ENCODE measurements at places on chromosomes 7 and 10. TPM values are rescaled to one million over a fixed set of nuclear protein-coding genes. Genes with fewer than 3 reads are reported as not detected.

GRCh38 chr10:122688293-122688989, 11.2 kb downstream of the C10orf120 start:
- no peak overlapping the region for H3K4me3 ChIP-seq
- H3K27ac ChIP-seq = peak overlapping the region; percentile 33
- H3K4me1 ChIP-seq = peaks cover 18% of the 10 kb centered on the region
- no peaks in the 10 kb centered on the region for H3K27me3 ChIP-seq
- H3K36me3 ChIP-seq = peaks cover 7% of the 10 kb centered on the region

DNA sequence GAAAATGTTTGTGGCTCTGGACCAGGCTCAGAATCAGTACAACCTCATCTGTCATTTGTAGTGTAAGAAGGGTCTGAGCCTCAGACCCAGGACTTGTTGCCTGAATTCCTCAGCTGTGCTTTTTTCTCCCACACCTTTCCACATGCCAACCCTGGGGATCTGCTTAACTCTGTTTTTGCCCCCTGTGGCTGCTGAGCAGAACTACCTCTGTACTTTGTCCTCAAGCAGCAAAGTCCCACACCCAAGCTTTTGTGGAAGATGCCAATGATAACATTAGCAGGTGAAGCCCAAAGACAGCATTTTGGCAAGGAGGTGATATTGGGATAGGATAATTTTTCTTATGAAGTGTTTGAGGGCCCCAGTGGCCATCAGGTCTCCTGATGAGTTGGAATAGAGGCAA, 5.8 kb upstream of the CYP2C18 start:
- peaks cover 6% of the 10 kb centered on the region for H3K4me1 ChIP-seq
- no peak overlapping the region for H3K4me3 ChIP-seq
- no peaks in the 10 kb centered on the region for H3K36me3 ChIP-seq
- H3K27ac ChIP-seq = no peak overlapping the region
- DNase-seq = no peak

DNA sequence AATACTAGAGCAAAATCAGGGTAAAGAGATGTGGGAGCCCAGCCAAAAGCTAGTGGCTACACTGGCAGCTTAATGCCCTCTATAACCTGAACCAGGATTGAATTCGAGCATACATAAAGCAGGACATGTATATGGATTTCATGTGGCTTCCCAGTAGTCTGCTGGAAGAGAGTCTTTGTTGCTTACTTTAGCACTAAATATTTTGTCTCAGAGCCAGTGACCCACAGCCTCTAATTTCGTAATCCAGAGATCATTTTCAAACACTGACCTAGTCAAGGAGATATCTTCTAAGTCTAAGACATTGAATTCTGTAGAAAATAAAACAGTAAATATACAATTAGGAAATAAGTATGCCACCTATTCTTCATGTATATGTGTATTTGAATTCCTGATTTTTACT, 64.2 kb upstream of the GNAI1 start:
- peaks cover 1% of the 10 kb centered on the region for H3K27me3 ChIP-seq
- no peak overlapping the region for H3K4me3 ChIP-seq
- DNase-seq = no peak

DNA sequence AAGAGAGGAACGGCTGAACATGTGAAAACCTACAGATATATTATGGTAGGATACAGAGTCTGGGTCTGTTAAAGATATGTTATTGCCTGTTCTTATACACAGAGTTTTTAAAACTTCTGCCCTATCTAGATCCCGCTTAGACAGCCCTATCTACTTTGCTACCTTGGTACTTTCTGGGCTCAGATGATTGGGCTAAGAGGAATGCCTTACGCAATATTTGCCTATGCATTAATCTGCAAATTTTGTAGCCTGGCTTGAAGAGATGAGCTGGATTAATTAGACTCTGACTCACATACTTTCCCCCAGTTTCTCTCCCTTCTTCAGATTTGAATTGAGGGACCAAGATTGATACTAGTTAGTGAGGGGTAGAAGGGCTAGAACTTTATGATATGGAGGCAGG, 33.6 kb upstream of the A1CF start:
- no peaks in the 10 kb centered on the region for H3K36me3 ChIP-seq
- H3K4me1 ChIP-seq = no peaks in the 10 kb centered on the region
- no peak overlapping the region for H3K4me3 ChIP-seq
- DNase-seq = no peak
- peaks cover 2% of the 10 kb centered on the region for H3K27me3 ChIP-seq

GRCh38 chr7:149791-150636, 42.4 kb upstream of the FAM20C start:
- peak; percentile 24 for DNase-seq
- H3K27ac ChIP-seq = no peak overlapping the region
- H3K4me3 ChIP-seq = peak overlapping the region; percentile 97
- peaks cover 4% of the 10 kb centered on the region for H3K36me3 ChIP-seq
- peaks cover 2% of the 10 kb centered on the region for H3K4me1 ChIP-seq

DNA sequence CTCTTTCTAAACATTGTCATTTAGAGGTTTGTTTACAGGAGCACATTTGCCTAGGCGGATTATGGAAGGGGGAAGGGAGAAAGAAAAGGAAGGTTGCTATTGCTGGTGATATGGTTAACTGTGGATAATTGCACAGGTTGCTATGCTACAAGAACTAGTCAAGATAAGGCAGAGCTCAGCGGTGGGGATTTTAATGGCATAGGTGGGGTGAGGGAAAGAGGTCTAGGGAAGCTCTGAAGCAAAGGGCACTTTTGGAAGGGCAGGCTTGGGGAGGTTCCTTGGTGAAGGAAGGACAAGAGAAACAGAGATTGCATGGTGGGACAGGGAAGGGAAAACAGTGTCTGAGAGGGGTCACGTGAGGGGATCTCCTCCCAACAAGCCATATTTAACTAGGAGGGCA, 19.5 kb downstream of the HYAL4 start:
- H3K27me3 ChIP-seq = no peaks in the 10 kb centered on the region
- H3K4me3 ChIP-seq = no peak overlapping the region
- H3K36me3 ChIP-seq = no peaks in the 10 kb centered on the region
- peak overlapping the region; percentile 76 for H3K27ac ChIP-seq
- H3K4me1 ChIP-seq = peaks cover 16% of the 10 kb centered on the region
- no peak for DNase-seq

DNA sequence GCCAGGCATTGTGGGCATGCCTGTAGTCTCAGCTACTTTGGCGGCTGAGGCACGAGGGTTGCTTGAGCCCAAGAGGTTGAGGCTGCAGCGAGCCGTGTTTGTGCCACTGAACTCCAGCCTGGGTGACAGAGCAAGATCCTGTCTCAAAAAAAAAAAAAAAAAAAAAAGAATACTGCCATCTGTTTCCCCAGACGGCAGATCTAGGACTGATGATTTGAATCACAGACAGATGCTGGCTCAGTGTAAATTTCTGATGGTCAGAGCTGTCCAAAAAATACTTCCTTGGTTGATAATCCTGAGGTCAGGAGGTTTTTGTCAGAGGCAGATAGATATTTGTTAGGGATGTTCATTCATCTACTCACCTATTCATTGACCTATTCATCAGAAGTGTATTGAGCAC, 130.7 kb downstream of the REEP3 start:
- H3K27ac ChIP-seq = no peak overlapping the region
- H3K4me1 ChIP-seq = peaks cover 2% of the 10 kb centered on the region
- no peaks in the 10 kb centered on the region for H3K36me3 ChIP-seq
- DNase-seq = no peak

DNA sequence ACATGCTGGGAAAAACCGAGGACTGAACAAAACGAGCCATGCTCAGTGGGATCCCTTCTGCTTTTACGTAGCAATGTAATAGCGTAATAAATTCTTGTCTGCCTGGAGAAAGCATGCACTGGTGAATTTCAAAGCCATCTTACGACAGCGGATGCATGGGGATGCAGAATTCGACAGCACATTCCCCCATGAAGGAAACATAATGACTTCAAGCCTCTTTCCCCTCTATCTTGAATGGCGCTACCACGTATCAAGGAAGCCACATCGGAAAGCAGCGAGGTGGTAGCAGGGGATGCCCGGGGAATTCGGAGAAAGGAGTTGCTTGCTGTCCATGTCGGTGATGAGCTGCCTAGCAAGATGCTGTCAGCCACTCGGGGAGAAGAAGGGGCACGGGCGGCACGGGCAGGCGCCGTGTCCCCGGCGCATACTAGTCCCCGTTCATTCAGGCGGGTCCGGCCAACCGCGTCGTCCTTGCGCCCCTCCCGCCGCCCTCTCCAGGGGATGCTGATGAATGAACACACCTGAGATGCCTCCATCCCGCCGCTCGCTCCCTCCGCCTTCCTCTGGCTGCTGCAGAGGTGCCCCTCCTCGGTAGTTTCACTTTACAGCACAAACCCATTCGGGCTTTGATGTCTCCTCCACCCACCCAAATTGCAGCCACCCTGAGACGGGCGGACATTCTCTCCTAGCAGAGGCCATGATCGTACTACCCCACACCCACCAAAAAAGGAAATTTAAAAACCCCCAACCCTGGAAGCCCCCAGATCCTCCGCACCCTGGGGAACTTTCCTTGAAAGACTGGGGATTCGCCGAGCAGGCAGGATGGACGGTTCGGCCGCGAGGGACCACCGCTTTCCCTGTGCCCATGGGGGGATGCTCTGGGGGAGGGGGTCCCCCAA, 644 bp downstream of the SORBS1 start:
- peaks cover 61% of the 10 kb centered on the region for H3K4me1 ChIP-seq
- peaks cover 11% of the 10 kb centered on the region for H3K27me3 ChIP-seq
- DNase-seq = no peak
- peaks cover 8% of the 10 kb centered on the region for H3K36me3 ChIP-seq
- peak overlapping the region; percentile 95 for H3K4me3 ChIP-seq

DNA sequence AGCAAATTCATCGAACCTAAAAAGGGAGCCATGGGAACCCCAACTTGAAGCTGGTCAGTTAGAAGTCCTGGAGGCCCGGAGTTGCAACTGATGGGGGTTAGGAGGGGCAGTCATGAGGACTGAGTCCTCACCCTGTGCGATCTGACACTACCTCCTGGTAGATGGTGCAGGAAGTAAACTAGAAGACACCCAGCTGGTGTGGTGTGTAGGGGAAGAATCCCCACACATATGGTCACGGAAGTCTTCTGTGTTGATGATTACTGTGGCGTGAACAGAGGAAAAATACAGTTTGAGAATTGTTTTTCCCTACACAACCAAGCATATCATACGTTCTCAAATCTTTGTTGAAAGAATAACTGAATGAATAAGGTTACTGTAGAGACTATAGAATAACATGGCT, 164.6 kb upstream of the KCTD7 start:
- peaks cover 17% of the 10 kb centered on the region for H3K4me1 ChIP-seq

Gene HOXA10
- total RNA-seq = not detected

Gene HOXA9
- 0.80 TPM for total RNA-seq

Gene HSPA12A
- total RNA-seq = 2.8 TPM

Gene AZGP1
- total RNA-seq = not detected

Data from endothelial cell (in vitro differentiated cells).